Uterus (tissue), 4 donors: ENCODE measurements at places on chromosomes 3 and 15. TPM values are rescaled to one million over a fixed set of nuclear protein-coding genes. Genes with fewer than 3 reads are reported as not detected.
A peak's percentile ranks its signal among the peaks of the same experiment; 100 is the strongest.

VIPR1 gene
- 0.76 TPM for total RNA-seq

CDHR4 gene
- 0.41 TPM for total RNA-seq

GOLGA6L7 gene
- not detected for total RNA-seq

HERC2 gene
- total RNA-seq: 98.3 TPM

GRCh38 chr15:68785541-68785940 lies 35.2 kb downstream of the ANP32A start:
- DNase-seq: no peak
- H3K36me3 ChIP-seq: no peaks in the 10 kb centered on the region
- no peak overlapping the region for H3K27ac ChIP-seq

DNA sequence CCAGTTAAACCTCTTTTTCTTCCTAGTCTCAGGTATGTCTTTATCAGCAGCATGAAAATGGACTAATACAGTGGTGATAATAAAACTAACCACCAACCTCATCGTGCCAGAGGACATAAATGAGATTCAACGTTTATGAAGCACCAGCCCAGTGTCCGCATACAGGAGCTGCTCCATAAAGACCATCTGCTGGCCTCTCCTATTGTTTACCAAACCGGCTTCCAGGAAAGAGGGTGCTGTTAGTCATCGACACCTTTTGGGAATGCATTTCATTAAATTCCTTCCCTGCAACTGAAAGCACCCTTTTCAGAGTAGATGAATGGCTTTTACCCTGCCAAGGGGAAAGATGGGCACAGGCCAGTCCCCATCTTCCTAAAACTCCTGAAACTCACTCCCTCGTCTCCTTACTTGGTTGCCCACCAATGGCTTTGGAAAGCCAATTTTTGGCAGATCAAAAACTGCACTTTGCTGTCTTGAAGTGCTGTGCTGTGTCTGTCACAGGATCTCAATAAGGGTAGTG lies 122.1 kb downstream of the AQP9 start:
- DNase-seq: no peak
- no peaks in the 10 kb centered on the region for H3K27me3 ChIP-seq
- H3K36me3 ChIP-seq: no peaks in the 10 kb centered on the region
- H3K4me3 ChIP-seq: no peak overlapping the region

DNA sequence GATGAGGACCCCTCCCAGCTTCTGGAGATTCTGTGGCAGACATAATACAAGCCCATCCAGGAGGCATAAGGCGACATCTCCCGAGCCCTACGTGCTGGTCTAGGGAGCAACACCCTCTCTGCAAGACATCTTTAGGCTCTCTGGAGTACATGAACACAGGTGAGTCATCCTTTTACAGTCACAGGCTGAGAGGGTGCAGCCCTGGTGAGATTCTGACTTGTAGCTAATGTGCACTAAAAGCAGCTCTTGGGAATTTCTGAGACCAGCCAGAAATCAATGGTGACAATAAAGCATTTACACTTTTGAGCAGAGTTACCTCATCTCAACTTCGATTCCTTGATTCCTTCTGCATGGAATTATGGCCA lies 131.1 kb downstream of the XXYLT1 start:
- no peak overlapping the region for H3K4me3 ChIP-seq
- no peak overlapping the region for H3K27ac ChIP-seq
- H3K4me1 ChIP-seq: no peaks in the 10 kb centered on the region
- no peak for DNase-seq

DNA sequence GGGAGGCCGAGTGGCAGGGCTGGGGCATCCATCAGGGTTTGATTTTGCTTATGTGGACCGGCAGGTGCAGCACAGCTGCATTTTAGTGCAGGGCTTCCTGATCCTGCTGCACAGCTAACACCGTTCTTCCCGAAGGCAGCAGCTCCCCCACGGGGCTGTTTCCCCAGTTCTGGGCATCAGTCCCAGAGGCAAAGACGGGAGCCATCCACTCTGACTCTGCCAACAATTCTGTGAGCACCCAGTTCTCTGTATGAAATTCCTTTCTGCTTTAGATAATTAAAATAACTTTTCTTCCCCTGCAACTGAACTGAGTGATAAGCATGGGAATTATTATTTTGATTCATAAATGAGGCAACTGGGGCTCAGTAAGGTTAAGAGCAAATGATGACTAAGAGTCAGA lies 262.9 kb upstream of the ATP10A start:
- DNase-seq: no peak
- no peak overlapping the region for H3K4me3 ChIP-seq
- H3K27me3 ChIP-seq: no peaks in the 10 kb centered on the region

- H3K4me3 ChIP-seq: no peak overlapping the region
- no peaks in the 10 kb centered on the region for H3K36me3 ChIP-seq
- H3K27ac ChIP-seq: no peak overlapping the region
- no peaks in the 10 kb centered on the region for H3K4me1 ChIP-seq
- DNase-seq: no peak
Measured at GRCh38 chr3:100129941-100130340, 15.6 kb upstream of the FILIP1L start.

DNA sequence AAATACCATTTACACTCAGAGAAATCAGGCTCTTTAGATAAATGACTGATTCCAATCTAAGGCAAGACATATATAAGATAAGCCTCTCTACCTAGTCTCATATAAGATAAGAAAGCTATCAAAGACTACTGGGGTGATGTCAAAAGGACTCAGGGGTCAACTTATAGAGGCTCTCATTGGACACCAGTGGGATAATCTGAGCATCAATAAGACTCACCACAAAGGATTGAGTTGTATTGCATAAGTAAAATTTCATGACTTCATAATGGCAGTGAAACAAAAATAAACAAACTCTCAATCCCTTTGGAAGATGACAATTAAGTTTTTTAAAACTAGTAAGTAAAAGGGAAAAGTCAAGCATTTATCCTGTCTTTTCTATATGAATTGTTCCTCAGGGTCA lies 317.8 kb downstream of the SHQ1 start:
- no peaks in the 10 kb centered on the region for H3K36me3 ChIP-seq
- no peaks in the 10 kb centered on the region for H3K4me1 ChIP-seq
- no peak overlapping the region for H3K4me3 ChIP-seq
- no peaks in the 10 kb centered on the region for H3K27me3 ChIP-seq
- no peak overlapping the region for H3K27ac ChIP-seq

GRCh38 chr3:175413926-175414325 lies 554.8 kb downstream of the NAALADL2 start:
- H3K4me3 ChIP-seq: no peak overlapping the region
- no peaks in the 10 kb centered on the region for H3K27me3 ChIP-seq
- no peak for DNase-seq
- H3K27ac ChIP-seq: no peak overlapping the region
- no peaks in the 10 kb centered on the region for H3K36me3 ChIP-seq

DNA sequence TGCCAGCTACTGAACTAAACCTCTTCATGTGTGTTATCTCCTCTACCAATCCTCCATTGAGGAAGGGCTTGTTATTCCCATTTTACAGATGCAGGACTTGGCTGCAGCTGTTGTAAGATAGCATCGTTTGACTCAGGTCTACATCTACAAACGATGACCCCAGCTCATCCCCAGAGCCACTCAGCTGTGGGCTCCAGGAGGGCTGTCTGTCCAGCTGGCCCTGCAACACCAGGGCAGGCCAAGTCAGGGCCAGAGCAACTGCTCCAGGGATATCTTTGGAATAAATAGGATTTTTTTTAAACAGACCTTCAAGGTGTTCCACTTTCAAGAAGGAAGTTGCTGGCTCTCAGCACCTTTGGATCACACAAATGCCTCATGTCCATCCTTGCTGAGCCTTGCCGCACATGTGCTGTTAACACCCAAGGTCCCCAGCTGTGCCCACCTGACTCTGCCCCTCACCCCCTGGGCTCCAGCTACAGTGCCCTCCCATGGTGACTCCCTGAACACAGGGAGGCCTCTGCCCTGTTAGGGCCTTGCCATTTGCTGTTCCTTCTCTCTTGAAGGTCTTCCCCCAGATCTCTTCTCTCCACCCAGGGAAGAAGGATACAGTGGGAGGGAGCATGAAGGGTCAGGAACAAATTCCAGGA lies 31.0 kb downstream of the ALDH1L1 start:
- no peaks in the 10 kb centered on the region for H3K27me3 ChIP-seq
- no peak overlapping the region for H3K4me3 ChIP-seq
- no peaks in the 10 kb centered on the region for H3K36me3 ChIP-seq
- DNase-seq: peak; percentile 9
- H3K27ac ChIP-seq: no peak overlapping the region
- H3K4me1 ChIP-seq: no peaks in the 10 kb centered on the region

GRCh38 chr15:57375827-57376695 lies at the start of gene CGNL1:
Gene CGNL1, plus strand, starts transcription at chr15:57376505. Its CDS starts 61,495 bp downstream, at chr15:57438000.
- peak; percentile 40 for DNase-seq
- H3K4me3 ChIP-seq: peak within 1 kb of the TSS; percentile 82
- H3K36me3 ChIP-seq: no peaks in the 10 kb centered on the region
- H3K27ac ChIP-seq: peak within 1 kb of the TSS; percentile 83
- no peaks in the 10 kb centered on the region for H3K27me3 ChIP-seq

GRCh38 chr3:111769110-111769991 lies 89.7 kb upstream of the PHLDB2 start:
- no peak for DNase-seq
- H3K27ac ChIP-seq: peak overlapping the region; percentile 31
- no peaks in the 10 kb centered on the region for H3K4me1 ChIP-seq
- no peak overlapping the region for H3K4me3 ChIP-seq
- no peaks in the 10 kb centered on the region for H3K36me3 ChIP-seq
- no peaks in the 10 kb centered on the region for H3K27me3 ChIP-seq

- no peaks in the 10 kb centered on the region for H3K36me3 ChIP-seq
- H3K27ac ChIP-seq: no peak overlapping the region
- no peak overlapping the region for H3K4me3 ChIP-seq
- H3K4me1 ChIP-seq: no peaks in the 10 kb centered on the region
Measured at GRCh38 chr15:72464251-72464650, 9.9 kb upstream of the ARIH1 start.

DNA sequence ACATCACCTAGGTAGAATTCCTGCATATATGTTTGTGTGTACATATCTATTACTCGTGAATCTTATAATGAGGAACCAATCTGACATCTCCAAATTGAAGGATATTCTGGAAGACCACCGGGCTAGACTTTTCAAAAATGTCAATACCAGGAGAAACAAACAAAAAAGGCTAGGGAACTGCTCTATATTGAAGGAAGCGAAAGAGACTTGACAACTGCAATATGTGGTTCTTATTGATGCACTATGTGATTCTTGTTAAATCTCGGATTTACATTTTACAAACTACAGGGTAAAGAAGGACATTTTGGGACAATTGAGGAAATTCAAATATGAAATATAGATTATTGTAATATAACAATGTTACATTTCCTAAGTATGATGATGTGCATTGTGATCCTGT lies 137.5 kb upstream of the CCDC54 start:
- H3K27me3 ChIP-seq: no peaks in the 10 kb centered on the region
- DNase-seq: no peak
- H3K4me1 ChIP-seq: no peaks in the 10 kb centered on the region
- peak overlapping the region; percentile 62 for H3K4me3 ChIP-seq
- no peaks in the 10 kb centered on the region for H3K36me3 ChIP-seq
- H3K27ac ChIP-seq: peak overlapping the region; percentile 81

GRCh38 chr15:73924171-73924921 lies 1.9 kb upstream of the LOXL1 start:
- peaks cover 5% of the 10 kb centered on the region for H3K4me1 ChIP-seq
- peak; percentile 57 for DNase-seq
- H3K4me3 ChIP-seq: no peak overlapping the region
- no peaks in the 10 kb centered on the region for H3K36me3 ChIP-seq
- H3K27ac ChIP-seq: peak overlapping the region; percentile 92

DNA sequence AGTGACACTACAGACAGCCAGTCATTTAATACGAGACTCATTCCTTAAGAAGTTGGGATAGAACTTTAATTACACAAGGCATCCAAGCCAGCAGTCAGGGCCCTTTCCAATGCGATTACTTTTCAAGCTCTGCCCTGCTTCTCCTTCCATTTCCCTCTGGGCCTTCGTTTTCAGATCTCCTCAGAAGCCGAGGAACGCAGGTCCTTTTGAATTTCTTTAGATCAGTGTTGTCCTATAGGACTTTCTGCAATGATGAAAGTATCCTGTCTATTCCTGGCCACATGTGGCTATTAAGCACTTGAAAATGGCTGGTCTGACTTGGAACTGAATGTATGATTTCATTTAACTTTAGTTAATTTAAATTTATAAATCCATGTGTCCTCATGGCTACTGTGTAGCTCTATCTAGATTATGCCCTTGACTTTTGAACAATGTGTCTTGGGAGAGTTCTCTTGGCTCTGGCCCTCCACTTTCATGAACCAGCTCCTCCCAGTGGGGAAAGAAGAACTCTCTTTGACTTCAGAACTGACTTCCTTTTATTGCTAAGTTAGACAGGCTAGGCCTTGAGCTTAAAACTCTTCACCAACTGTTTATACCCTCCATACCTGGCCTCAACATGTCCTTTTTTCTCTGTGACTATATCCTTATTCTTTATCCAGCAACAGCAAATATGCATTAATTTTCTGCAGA lies 22.6 kb downstream of the TGFBR2 start:
- H3K27me3 ChIP-seq: no peaks in the 10 kb centered on the region
- H3K27ac ChIP-seq: peak overlapping the region; percentile 82
- no peaks in the 10 kb centered on the region for H3K36me3 ChIP-seq
- H3K4me1 ChIP-seq: peaks cover 22% of the 10 kb centered on the region

DNA sequence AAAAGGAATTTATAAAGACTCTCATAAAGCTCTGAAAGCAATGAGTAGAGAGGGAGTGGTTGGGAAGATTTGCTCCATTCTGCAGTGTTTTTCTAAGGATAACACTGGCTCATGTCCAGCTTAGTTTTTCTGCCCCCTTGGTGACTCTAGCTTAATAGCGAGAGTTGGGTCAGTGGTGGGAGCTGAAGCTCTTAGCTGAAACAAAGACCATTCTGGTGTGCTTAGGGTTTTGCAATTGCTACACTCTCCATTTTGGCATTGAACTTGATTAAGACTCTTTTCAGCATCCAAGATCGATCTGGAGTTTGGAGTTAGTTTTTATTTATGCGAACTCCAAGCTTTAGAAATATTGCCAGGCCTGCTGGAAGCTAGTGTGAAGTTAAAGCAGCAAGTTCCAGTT lies 98.0 kb downstream of the ATG7 start:
- H3K27ac ChIP-seq: no peak overlapping the region
- no peaks in the 10 kb centered on the region for H3K4me1 ChIP-seq
- H3K4me3 ChIP-seq: no peak overlapping the region
- no peak for DNase-seq

DNA sequence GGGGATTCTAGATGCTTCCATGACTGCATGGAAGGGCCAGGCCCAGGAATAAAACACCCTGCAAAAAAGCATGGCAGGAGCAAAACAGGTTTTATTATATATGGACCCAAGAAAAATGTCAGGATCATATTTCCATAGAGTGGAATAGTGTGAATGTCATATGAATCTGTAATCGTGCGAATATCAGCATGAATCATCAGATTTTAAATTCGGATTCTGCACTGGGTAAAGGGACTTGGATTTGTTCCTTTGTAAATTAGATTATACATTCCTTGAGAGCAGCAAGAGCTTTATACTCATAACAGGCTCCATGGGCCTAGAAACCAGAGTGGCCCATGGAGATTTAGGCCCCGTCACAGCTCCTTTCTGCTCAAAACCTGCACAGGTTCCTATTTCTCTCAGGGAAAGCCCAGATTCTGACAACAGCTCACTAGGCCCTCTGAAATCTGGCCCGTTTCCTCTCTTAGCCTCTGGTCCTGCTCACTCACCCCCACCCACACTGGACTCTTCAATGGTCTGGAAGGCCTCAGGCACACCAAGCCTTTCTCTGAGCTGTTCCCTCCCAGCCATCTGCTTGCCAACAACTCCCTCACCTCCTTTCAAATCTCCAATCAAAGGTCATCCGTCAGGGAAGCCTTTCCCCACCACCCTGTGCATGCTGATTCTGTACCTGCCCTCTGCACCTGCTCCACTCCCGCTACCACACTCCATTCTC lies 76.0 kb downstream of the FEM1B start:
- peak; percentile 61 for DNase-seq
- H3K36me3 ChIP-seq: no peaks in the 10 kb centered on the region
- H3K4me1 ChIP-seq: peaks cover 8% of the 10 kb centered on the region
